ENCODE measurements at places on chromosomes 6 and 20.

DNA sequence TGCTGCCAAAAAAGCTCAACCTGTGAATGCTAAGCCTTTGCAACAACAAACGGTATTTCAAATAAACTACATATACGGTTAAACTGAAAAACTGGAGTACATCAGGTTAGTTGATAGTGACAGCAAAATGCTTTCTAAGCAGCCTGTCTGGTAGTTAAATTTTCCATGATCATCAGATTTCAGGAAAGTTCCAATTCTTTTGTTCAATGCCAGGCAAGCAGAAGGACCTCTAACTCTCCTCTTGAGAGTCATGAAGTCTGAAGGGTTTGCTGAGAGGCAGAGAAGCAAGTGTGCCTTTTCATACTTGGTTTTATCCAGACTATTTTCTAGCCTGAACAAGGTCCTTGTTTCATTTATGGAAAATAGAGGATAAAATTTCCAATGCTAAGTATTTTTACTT is 4.5 kb downstream of the FLRT3 start:
- DNase-seq, result no peak

DNA sequence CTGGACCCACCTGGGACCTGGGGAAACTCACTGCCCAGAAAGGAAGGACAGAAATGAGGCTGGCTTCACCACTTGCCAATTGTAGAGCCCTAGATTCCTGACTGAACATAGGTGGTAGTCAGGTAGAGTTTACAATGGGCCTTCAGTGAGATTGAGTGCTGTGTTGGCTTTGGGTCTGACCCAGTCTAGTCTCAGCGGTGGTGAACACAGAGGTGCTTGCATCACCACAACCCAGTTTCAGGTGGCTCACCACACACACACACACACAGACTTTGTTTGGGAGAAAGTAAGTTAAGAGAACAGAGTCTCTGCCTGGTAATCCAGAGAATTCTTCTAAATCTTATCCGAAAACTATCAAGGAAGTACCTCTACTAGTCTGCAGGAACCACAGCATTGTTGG is 266.1 kb upstream of the EPHA7 start:
- no peak for DNase-seq

DNA sequence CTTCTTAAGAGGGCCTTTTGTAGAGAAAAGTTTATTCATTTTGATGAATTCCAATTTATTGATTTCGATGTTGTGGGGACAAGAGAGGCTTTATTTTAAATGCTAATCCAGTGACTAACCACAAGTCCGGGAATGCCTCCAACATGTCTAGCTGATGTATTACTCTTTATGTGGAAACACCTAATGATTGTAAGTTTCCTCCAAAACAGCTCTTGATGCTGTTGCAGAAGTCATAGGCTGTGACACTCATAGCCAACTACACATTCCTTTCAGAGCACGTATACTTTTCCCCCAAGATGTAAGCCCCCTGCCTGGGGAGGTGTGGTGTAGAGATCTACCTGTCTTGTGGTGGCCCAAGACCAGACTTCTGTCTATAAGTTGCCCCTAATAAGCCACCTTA is 61.3 kb upstream of the RNF24 start:
- DNase-seq, result no peak

DNA sequence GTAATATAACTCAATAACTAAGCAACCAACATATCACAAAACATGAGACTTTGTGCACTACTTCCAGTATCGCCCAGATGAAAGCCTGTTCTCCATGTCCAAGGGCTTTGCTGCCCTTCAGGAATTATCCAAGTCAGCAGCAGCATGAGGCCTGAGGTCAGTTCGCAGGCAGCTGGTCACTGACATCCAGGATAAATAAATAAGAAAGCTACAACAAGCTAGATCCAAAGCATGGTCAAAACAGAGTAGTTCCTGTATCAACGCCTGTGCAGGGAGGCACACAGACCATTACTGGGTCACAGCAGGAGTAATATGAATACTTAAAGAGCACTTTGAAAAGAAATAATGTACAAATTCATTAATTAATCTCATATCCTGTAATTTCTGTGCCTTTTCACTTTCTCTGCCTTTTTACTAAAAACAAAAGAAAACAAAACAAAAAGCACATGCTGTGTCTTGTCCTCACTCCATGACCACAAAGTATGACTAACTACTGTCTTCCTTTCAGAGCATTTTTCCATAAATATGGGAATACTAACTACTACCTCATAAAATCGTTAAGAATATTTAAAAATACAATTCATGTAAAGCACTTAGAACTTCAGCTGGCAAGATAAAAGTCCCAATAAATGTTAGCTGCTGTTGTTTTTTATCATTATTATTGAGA is 374.9 kb upstream of the IRAK1BP1 start:
- DNase-seq, result no peak

DNA sequence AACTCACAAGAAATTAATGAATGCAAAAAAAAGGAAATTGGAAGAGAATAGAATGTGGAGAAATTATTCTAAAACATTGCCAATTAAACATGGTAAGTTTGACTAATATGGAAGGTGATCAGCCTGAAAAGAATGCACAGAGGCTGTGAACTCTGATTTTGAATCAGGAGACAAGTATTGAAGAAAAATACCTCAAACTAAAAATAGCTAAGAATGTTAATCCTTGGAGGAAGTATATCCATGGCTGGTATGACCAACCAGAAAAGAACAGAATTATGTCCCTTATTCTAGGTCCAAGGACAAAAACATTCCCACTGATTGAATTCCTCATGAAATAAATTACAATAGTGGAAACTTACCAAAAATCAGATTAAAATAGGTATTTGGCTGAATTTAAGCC is 7.3 kb upstream of the RIMS1 start:
- DNase-seq, result no peak
